NCI-H69 (cell line): ENCODE measurements at places on chromosomes 11 and 22.

- no peak for DNase-seq
Measured at GRCh38 chr22:47259049-47259448, 496.6 kb downstream of the TBC1D22A start.

- no peak for DNase-seq
Measured at GRCh38 chr11:70597751-70598625, 199.7 kb downstream of the CTTN start.

DNA sequence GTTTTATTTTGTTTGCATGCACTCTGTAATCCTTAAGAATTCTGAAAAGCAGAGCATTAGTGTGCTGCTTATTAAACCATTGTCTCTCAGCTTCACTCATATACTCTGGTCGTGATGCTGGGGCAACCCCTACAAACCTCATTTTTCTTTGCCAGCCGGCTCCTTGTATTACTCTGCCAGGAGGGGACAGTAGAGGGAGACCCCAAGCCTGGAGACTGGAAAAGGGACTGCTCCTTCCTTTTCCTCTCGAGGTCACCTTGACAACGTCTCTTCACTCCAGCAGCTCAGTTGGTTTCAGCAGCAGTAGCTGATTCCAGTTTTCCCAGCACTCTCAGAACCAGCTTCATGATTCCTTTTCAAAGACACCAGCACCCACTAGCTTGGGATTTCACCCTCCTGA is 2.8 kb upstream of the JHY start:
- DNase-seq: peak; percentile 74

DNA sequence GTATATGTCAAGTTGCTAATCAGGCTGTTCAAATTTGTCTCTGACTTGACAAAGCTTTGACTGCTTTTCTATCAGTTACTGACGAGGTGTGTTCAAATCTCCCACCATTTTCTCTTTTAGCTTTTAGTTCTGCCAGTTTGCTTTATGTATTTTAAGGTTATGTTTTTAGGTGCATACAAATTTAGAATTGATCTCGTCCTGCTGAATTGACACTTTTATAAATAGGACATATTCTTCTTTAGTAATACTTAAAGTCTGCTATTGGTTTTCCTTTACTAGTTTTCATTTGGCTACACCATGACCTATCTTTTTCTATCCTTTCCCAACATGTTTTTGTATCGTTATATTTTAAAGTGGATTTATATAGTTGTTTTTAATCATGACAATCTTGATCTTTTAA is 65.7 kb upstream of the KCNQ1OT1 start:
- no peak for DNase-seq

DNA sequence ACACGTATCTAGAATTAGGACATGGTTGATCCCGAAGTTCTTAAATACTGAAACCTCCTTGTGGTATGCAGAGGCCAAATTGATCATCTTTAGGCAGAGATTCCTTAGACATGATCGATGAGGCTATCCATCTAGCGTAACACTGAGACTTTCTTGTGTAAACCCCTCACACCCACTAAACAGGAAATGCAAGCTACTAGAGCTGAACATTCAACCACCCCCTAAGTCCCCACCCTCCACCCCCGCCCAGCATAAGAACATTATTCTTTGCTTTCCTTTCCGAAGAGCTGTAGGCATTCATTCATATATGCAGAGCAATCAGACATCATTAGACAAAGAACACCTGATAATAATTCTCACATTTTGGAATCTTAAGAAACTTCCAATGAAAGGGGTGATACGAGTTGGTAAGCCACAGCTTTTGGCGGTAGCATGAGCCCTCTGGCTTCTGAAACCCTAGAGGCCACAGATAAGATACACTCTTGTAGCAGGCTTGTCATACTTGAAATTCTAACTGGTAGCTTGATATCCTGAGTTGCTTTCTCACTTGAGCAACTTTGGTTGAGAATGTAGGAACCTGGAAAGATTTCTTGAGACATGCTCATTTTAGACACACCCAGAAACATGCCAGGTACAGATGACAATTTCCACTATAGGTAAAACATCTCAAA is 42.2 kb downstream of the FLI1 start:
- no peak for DNase-seq

DNA sequence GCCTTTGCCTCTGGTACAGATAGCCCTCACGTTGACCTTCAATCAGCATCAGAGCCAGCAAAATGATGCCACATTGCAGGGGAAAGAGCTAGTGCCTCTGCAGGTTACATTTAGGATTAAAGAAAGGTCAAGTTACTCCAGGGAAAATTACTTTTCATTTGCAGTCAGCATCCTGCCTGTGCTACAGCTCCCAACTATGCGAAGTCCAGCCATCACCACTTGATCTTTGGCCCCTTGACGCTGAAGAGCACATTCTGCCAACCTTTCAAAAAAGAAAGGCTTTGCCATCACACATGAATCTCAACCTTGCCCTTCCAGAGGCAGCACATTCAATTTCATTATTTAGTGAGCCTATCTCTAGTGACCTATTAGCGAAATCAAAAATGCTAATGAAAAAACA is 11.3 kb downstream of the FJX1 start:
- DNase-seq: no peak

DNA sequence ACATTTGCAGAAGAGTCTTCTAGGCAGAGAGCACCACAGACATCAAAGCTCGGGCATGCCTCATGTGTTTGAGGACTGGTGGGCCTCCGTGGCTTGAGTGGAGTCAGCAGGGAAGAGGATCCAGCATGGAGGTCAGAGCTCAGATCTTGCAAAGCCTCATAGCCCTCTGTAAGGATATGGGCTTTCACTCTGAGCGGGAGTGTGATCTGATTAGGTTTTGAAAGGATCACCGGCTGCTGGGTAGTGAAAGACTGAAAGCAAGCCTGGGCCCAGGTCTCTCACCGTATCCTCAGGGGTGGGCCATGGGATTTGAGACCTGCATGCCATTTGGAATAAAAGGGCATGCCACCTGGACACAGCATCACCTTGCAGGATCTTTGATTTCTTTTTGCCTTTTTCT is 112.7 kb downstream of the TEAD1 start:
- DNase-seq: no peak
